Mucosa of gallbladder (tissue), 1 donor: ENCODE measurements at places on chromosomes 4 and X. TPM values are rescaled to one million over a fixed set of nuclear protein-coding genes. Genes with fewer than 3 reads are reported as not detected.
A peak's percentile ranks its signal among the peaks of the same experiment; 100 is the strongest.

MAGEB17 gene
- total RNA-seq: not detected

DNA sequence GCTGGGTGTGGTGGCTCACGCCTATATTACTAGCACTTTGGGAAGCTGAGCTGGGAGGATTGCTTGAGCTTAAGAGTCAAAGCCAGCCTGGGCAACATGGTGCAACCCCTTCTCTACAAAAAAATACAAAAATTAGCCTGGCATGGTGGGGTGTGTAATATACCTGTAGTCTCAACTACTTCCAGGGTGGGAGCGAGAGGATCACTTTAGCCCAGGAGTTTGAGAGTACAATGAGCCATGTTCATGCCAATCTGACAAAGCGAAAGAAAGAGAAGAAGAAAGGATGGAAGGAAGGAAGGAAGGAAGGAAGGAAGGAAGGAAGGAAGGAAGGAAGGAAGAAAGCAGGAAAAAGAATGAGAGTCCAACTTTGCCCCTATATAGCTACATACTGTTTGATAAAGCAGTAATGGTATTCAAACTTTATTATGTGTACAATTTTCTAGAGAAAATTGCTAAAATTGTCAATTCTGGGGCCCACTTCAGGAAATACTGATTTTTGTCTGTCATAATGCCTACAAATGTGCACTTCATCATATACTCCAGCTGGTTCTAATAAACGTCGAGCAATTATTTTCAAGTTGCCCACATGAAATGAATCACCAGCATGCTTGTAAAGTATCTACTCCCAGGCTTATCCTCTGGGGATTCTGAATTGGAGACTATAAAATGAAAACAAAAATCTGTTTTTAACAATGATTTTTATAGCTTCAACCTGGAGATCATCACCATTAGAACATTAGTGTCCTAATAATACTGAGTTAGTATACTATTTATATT lies 132.3 kb downstream of the NDST4 start:
- no peak for DNase-seq

DNA sequence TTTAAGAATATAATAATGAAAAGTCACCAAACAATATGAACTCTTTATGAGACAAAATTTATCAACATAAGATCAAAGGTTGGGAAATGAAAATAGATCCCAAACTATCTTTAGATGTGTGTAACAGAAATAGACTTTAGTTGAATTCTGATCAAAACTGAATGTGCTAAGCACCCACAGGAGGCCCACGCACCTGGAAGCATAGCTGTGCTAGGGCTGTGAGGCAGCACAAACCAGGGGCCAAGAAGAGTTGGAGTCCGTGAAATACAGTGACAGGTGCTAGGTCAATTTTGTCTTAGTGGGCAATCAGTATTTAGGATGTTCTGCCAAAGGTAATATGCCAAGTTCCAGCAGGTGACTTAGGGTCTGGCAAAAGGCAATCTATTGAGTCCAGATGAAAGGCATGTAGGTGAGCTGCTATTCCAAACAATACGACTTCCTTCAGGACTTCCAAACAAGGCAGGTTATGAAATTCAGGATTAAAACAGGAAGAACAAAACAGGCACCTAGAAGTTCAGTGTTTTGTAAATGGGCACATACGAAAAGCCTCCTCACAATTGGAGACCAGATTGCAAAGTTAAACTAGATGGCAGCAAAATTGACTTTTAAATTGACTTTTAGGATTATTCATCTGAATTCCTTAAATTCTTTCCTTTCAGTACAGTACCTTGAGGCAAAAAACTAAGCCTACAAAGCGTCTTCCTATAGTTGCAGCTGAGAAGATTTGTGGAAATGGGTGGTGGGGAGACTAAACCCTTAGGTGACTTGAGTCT lies 4.7 kb upstream of the PCDH18 start:
- no peak for DNase-seq

DNA sequence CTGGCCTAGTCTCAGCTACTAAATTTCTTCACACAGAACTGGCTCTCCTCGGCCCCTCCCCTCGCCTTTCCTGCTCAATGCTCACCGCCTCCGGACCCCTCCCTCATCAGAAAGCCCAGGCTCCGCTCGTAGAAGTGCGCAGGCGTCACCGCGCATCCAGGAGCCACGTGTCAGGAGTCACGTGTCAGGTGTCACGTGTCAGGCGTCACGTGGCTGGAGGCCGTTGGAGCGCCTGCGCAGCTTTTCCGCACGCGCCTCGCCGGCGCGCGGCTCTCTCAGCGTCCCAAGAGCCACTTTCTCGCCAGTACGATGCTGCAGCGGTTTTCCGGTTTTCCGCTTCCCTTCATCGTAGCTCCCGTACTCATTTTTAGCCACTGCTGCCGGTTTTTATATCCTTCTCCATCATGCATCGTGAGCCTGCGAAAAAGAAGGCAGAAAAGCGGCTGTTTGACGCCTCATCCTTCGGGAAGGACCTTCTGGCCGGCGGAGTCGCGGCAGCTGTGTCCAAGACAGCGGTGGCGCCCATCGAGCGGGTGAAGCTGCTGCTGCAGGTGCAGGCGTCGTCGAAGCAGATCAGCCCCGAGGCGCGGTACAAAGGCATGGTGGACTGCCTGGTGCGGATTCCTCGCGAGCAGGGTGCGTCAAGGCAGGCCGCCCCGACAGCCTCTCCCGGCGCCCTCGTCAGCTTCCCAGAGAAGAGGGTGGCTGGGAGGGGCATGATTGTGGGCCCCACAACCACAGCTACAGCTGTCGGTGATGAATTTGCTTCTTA lies at the start of gene SLC25A31:
SLC25A31 (plus strand) TSS at position 259 of the 772 bp plus-strand sequence; CDS start at position 405, 146 bp downstream.
- DNase-seq: no peak

GRCh38 chrX:3076416-3076991 lies 35.2 kb downstream of the ARSF start:
- DNase-seq: no peak

- no peak for DNase-seq
Measured at GRCh38 chr4:7470111-7470510, 35.4 kb upstream of the PSAPL1 start.

GRCh38 chrX:53085661-53086229 lies 3.6 kb downstream of the TSPYL2 start:
- no peak for DNase-seq

DNA sequence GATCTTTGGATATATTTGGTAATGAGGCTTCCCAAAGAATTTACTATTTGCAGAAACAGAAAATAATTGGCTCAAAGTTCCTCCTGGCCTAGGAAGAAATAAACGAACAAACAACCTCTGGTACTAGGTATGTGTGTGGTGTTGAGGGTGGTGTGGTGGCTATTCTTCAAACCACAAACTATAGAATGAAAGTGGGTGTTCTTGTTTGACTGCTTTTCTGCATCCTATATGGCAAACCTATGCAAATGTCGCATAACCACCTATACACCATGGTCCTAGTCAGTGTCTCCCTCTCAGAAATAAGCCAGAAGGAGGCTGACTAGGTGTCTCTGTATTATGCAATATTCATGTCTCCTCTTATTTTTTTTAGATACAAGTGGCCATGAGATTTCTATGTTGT lies 106.6 kb upstream of the PCDH18 start:
- DNase-seq: no peak

PF4V1 gene
- total RNA-seq: not detected

- DNase-seq: no peak
Measured at GRCh38 chr4:84808332-84808731, 158.2 kb downstream of the WDFY3 start.

GRCh38 chrX:118839334-118839958 lies 15.8 kb downstream of the ZCCHC12 start:
- peak; percentile 76 for DNase-seq

DNA sequence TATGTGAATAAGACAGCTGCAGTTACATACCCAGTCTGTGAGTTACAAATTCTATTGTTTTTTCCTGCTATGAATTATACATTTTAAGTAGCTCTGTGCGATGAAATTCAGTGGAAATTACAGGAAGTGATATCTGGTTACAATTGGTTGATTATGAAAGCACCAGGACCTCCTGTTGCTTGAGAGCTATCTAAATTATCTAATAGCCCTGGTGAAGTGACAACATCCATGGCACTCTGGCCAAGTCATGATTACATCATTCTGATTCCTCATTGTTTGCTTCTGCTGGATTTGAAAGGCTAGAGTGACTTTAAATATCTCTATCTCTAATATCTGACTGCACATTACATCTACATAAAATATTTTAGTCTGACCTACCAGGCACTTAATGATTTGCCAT lies 515.0 kb downstream of the CFAP47 start:
- no peak for DNase-seq

GABRE gene
- total RNA-seq: 85.0 TPM

- DNase-seq: no peak
Measured at GRCh38 chr4:113872426-113873260, 106.8 kb downstream of the ARSJ start.

ZNF518B gene
- total RNA-seq: 23.7 TPM

DNA sequence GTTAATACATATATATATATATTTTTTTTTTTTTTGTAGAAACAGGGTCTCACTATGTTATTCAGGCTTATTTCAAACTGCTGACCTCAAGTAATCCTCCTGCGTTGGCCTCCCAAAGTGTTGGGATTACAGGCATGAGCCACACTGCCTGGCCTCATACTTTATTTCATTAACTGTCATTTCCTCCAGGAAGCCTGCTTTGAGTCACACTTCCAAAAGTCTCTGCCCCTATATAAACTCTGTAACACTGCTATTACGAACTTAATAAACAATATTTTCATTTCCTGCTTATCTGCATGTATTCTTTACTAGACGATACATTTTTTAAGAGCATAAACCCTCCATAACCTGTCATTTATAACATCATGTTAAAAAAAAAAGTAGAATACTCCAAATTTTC lies 167.2 kb downstream of the WDFY3 start:
- no peak for DNase-seq

AIFM1 gene
- 41.3 TPM for total RNA-seq

- no peak for DNase-seq
Measured at GRCh38 chrX:2243913-2244460, 256.8 kb downstream of the DHRSX start.

HDAC6 gene
- total RNA-seq: 108 TPM

CXXC4 gene
- 0.83 TPM for total RNA-seq

- DNase-seq: no peak
Measured at GRCh38 chr4:123649250-123649644, 252.7 kb downstream of the SPRY1 start.

GRCh38 chr4:85128246-85129204 lies 162.0 kb upstream of the WDFY3 start:
- no peak for DNase-seq

DNA sequence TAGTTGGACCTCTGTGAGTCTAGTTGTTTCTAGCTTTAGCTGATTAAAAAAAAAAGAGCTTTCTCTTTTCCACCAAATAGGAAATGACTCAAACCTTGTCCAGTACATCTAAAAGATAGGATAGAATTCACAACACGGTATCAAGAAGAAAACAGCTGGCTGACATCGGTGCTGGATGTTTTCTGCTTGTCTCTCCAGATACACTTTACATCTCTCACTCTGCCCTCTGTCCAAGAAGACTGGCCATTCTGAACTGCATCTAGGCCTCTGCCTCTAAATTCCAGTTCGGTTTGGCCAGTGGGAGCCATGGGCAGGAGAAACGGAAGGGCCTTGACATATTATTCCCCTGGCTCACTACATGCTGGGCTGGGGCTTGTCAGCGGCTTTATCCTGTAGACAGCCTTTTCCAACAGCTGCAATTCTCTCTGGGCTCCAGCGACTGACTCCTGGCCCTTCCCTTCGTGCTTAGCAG lies 57.3 kb upstream of the SHISA3 start:
- DNase-seq: no peak

GRCh38 chr4:42906341-42906740 lies 13.8 kb downstream of the GRXCR1 start:
- DNase-seq: no peak

CMC4 gene
- 10.1 TPM for total RNA-seq

SSX3 gene
- total RNA-seq: not detected

CSN1S1 gene
- total RNA-seq: not detected

DNA sequence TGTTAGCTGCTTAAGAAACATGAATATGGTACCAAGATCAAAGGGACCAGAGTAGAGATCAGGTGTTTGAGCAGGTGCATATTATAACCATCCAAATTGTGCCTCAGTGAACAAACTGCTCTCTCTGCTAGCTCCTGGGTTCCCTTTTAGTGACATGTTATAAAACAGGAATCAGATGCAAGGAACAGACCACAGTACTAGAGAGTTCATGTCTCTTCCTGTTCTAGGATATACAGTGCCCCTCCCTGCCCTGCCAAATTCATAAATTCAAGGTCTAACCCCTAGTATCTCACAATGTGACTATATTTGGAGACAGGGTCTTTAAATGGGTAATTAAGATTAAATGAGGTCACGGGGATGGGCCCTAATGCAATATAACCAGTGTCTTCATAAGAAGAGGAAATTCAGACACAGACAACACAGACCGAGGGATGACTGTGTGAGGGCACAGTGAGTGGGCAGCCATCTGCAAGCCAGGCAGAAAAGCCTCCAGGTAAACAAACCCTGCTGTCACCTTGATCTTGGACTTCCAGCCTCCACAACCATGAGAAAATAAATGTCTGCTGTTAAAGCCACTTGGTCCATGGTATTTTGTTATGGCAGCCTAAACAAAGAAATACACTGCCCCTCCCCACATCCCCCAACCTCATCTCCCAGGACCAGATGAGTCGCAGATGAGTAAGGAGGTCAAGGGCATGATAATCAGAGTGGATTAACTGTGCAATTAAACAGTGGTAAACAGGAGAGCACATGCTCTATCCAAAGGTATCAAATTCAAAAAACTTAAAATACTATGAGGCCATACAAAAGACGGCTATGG lies 82.5 kb downstream of the RBM47 start:
- no peak for DNase-seq

DNA sequence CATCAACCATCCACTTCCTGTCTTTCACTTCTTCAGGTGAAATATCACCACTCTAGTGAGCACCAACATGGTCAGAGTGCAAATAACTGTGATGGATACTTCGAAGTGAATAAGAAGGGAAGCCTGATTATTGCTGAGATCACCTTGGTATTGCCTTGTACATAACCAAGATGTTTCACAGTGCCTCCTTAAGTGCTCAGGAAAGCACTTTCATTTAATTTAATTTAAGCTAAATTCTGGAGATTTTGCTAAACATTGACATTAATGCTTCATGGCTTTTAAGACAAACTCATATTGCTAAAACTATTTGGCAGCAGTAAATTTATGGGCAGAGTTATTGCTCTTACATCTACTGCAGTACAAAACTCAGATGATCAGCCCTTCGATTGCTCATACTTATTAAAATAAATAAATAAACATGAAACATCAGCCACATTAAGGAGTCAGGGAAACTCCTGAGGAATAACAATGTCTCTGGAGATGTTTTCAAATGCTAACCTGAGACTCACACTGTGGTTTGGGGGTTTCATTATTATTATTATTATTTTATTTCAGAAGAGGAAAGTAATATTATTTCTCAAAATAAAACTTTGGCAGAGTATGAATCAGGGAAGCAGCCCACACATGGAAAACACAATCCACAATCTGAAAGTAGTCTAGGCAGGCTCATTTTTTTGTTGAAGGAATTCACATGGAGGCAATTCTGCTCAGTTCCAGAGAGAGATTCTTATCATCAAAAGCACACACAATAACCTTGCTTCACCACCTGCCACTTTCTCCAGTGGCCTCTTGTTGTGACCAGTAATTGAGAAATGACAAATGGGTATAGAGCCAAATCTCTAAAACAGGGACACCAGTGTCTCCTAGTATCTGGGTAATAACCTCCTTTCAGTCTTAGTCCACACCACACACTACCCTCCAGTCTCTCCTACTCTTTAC lies 344.2 kb downstream of the MAPK10 start:
- DNase-seq: no peak

- no peak for DNase-seq
Measured at GRCh38 chrX:43255596-43255995, 400.5 kb upstream of the MAOA start.

NKX3-2 gene
- total RNA-seq: 0.06 TPM

GRCh38 chr4:183098723-183099536 lies at the start of gene WWC2:
Gene WWC2 (plus strand): TSS chr4:183099257. CDS start chr4:183099492, 235 bp downstream.
- DNase-seq: peak; percentile 88

- no peak for DNase-seq
Measured at GRCh38 chr4:38803833-38804653, 548 bp downstream of the TLR1 start.
